ENCODE measurements at places on chromosomes 6 and 20.

GRCh38 chr6:116291701-116292396, 12.1 kb upstream of the TSPYL1 start:
- no peak for DNase-seq

DNA sequence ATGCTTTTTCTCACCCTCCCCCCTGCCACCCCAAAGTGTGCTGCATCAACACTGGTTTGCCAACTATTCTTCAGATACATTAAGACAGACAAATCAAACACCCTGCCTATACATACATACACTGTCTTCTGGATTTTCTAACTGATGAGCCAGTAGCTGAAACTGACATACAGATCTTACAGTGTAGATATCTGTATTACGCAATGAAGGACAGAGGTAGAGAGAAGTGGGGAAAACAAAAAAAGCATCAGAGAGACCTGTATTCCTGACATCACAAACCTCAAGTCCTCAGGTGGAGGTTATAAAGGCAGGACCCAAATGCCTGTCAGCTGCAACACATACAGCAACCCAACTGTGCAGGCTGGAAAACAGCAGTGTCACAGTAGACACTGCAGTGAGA, 535.4 kb downstream of the HACE1 start:
- DNase-seq, result no peak

- no peak for DNase-seq
These were observed 294.7 kb downstream of the KHDC1L start for GRCh38 chr6:72930556-72931132.

DNA sequence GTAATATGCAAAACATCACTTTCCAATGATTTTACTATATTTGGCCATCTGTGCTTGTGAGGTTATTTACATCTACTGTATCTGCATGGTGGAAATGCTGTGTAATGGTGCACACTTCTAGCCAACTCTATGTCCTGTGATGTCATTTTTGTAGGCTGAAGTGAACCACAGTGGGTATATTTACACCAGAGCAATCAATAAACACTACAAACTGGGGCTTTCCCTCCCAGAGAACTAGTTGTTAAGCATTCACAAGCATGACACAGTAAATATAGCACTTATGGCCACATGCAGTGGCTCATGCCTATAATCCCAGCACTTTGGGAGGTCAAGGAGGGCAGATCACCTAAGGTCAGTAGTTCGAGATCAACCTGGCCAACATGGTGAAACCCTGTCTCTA, 4.9 kb downstream of the SLC22A2 start:
- DNase-seq, result no peak

DNA sequence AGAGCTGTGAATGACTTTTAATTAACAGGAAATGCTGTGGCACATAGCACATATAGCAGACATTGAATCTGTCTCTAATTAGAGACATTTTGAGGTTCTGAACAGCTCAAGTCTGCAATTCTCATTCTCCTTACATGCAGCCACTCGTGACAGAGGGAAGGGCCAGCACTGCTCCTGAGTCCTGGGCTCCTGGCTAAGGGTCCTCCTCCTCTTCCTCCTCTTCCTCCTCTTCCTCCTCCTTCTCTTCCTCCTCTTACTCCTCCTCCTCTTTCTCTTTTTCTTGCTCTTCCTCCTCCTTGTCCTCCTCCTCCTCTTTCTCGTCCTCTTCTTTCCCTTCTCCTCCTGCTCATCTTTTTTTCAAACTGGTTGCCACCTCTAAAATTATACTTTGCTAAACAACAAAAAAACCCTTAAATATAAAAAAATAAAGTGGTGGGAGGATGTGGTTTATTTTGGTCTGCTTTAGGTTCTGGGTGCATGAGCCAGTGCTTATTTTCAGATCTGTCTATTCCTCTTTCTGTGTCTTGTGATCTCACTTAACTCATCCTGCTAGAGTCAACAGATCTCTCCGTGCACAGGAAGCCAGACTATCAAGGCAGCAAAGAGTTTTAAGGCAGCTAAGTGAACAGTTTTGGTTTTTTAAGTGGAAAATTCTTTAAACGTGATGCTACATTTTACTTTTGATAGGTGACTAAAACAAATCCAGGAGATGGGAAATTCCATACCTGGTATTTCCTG, 159.3 kb downstream of the CD83 start:
- DNase-seq, result no peak
